ENCODE measurements at places on chromosomes 7 and 10. TPM values are rescaled to one million over a fixed set of nuclear protein-coding genes. Genes with fewer than 3 reads are reported as not detected.

DNA sequence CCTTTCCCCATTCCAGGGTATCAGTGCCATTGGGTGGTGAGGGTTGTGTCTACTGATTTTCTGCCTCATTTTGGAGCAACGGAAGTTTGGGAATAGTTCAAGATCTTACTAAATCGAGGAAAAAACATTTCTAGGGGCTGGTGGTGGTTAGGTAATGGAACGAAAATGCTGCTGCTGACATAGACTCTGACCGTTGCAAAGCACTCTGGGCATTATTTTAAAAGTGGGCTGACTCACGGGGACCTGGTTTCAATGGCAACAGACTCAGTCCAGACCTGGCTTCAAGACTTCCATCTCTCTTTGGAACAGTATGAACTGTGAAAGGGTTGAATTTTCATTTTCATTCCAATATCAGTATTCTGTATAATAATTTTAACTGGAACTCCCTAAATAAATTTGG lies 284.0 kb downstream of the PHTF2 start:
- H3K4me3 ChIP-seq, result no peak overlapping the region
- no peaks in the 10 kb centered on the region for H3K4me1 ChIP-seq
- no peak overlapping the region for H3K27ac ChIP-seq
- H3K27me3 ChIP-seq, result no peaks in the 10 kb centered on the region
- H3K36me3 ChIP-seq, result no peaks in the 10 kb centered on the region

Gene DENND11
- total RNA-seq, result 9.5 TPM

Gene MALSU1
- 46.3 TPM for total RNA-seq

Gene CALHM1
- total RNA-seq, result not detected

- peak; percentile 65 for DNase-seq
- no peak overlapping the region for H3K27ac ChIP-seq
- peaks cover 9% of the 10 kb centered on the region for H3K4me1 ChIP-seq
- H3K4me3 ChIP-seq, result peak overlapping the region; percentile 88
- peaks cover 18% of the 10 kb centered on the region for H3K27me3 ChIP-seq
Observed at GRCh38 chr10:101292194-101293006, 61.6 kb upstream of the BTRC start.

Gene SRI
- total RNA-seq, result 179 TPM

DNA sequence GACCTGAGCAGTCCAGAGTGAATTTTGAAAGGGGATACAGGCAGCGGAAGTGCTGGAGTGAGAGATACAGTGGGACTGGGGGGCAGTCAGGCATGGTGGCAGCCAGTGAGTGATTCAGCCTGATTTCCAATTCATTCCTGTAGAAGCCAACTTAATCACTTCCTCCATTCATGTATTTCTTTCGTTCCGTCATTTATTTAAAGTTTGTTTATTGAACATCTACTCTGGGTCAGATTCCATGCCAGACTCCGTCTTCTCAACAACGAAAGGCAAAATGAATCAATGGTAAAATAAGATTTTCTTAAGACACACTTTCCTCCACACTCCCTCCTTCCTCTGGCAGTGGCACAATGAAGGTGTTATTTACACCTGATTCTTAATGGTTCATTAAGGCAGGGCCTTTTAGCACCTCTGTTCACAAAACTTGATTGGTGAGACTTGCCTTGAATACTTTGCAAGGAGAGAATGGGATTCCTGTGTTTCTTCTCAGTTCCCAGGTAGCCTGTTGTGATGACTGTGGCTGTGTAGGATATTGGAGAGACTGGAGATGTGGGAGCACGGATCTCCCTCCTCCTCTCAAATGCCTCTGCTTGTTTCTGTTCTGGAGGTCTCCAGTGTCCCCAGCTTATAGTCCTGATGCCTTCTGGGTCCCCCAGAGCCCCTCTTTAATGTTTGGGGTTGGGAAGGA lies 27.9 kb downstream of the ADCYAP1R1 start:
- no peak overlapping the region for H3K4me3 ChIP-seq
- H3K4me1 ChIP-seq, result peaks cover 2% of the 10 kb centered on the region
- no peak for DNase-seq
- peaks cover 7% of the 10 kb centered on the region for H3K36me3 ChIP-seq
- no peak overlapping the region for H3K27ac ChIP-seq
- peaks cover 14% of the 10 kb centered on the region for H3K27me3 ChIP-seq

DNA sequence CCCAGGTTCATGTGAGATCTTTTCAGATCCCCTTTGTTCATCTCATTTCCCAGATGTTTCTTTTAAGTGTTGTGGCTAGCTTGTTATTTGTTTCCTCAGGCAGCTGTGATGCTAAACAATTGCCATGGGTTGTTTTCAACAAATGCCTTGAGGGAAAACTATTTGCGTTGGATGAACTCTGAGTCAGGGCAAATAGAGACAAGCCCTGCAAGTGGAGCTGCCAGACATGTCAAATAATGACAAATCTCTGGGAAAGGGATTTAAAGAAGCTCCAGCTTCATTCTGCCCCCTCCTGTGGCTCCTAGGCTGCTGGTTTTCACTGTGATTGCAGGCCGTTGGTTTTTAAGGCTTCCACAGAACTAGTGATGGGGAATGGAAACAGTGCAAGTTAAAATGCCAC lies 272.4 kb upstream of the SP8 start:
- H3K36me3 ChIP-seq, result no peaks in the 10 kb centered on the region
- no peaks in the 10 kb centered on the region for H3K27me3 ChIP-seq
- DNase-seq, result no peak
- H3K27ac ChIP-seq, result no peak overlapping the region

- peaks cover 44% of the 10 kb centered on the region for H3K4me1 ChIP-seq
- peaks cover 6% of the 10 kb centered on the region for H3K36me3 ChIP-seq
- DNase-seq, result peak; percentile 90
- H3K27me3 ChIP-seq, result peaks cover 19% of the 10 kb centered on the region
- H3K27ac ChIP-seq, result peak overlapping the region; percentile 96
Observed at GRCh38 chr7:143882604-143883078, 19.3 kb downstream of the TCAF1 start.

Gene ERVW-1
- not detected for total RNA-seq

DNA sequence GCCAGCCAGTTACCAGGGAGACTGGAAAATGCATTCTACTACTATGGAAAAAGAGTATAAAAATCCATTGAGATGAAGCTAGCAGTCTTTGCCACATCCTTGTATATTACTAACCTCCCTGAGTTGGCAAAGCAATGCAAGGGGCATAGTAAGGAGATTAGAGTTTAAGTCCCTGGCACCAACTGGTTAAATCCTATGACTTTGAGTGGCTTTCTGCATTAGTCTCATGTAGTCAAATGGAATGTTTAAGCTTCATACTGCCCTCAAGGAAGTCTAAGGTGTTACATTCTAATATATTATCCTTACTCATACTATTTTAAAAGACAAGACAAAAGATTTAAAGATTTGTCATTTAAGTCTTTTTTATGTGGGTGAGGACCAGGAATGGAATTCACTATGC lies 110.1 kb downstream of the INHBA start:
- no peak overlapping the region for H3K4me3 ChIP-seq
- no peak overlapping the region for H3K27ac ChIP-seq
- no peaks in the 10 kb centered on the region for H3K4me1 ChIP-seq
- no peak for DNase-seq
- H3K36me3 ChIP-seq, result peaks cover 6% of the 10 kb centered on the region

GRCh38 chr7:668139-668931 lies 58.2 kb upstream of the DNAAF5 start:
- H3K27me3 ChIP-seq, result peaks cover 3% of the 10 kb centered on the region
- no peak overlapping the region for H3K4me3 ChIP-seq
- peaks cover 7% of the 10 kb centered on the region for H3K36me3 ChIP-seq
- DNase-seq, result no peak

Gene TET1
- total RNA-seq, result 31.6 TPM

- H3K27ac ChIP-seq, result no peak overlapping the region
- peaks cover 7% of the 10 kb centered on the region for H3K36me3 ChIP-seq
- peaks cover 11% of the 10 kb centered on the region for H3K4me1 ChIP-seq
- peaks cover 4% of the 10 kb centered on the region for H3K27me3 ChIP-seq
Observed at GRCh38 chr10:10772411-10772810, 245.3 kb upstream of the CELF2 start.

DNA sequence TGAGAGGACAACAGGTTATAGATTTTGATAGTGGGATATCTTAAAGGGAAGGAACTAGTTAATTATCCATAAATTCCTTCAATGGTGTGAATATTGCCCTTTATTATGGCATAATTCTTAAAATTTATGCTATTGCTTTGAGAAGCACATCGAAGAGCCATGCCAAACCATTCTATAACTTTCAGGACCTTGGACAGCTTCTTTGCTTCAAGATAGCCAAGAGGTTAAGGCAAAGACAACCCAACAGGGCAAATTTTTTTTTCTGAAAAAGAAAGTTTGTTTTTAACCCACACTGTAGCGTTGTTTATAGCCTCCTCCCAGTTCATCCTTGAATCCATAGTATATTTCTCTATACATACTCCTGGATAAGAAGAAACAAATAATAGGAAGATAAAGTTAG lies 103.2 kb downstream of the NRG3 start:
- H3K27ac ChIP-seq, result no peak overlapping the region
- no peak overlapping the region for H3K4me3 ChIP-seq
- H3K4me1 ChIP-seq, result no peaks in the 10 kb centered on the region
- H3K36me3 ChIP-seq, result peaks cover 8% of the 10 kb centered on the region
